Stimulated activated CD4-positive, alpha-beta T cell treated with anti-CD3 and anti-CD28 coated beads, TNF-alpha, amount 100 ng/mL, for 1 hour (primary cell): ENCODE measurements at places on chromosomes 16 and 17.

- DNase-seq = no peak
These were observed 6.7 kb upstream of the WFIKKN2 start for GRCh38 chr17:50828508-50829170.

DNA sequence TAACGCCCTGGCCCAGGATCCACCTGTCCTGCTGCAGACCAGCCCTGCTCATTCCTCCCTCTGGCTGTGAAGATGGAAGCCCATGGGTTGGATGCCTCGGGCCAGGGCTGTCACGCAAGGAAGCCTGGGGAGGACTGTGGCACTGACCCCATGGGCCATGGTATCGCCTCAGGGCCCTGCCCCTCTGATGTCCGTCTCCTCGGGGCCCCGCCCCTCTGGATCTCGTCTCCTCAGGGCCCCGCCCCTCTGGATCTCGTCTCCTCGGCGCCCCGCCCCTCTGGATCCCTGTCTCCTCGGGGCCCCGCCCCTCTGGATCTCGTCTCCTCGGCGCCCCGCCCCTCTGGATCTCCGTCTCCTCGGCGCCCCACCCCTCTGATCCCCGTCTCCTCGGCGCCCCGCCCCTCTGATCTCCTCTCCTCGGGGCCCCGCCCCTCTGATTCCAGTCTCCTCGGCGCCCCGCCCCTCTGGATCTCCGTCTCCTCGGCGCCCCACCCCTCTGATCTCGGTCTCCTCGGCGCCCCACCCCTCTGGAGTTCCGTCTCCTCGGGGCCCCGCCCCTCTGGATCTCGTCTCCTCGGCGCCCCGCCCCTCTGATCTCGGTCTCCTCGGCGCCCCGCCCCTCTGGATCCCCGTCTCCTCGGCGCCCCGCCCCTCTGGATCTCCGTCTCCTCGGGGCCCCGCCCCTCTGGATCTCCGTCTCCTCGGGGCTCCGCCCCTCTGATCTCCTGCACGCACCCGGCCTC, 24.0 kb downstream of the METRNL start:
- no peak for DNase-seq

GRCh38 chr16:23362460-23363317, 60.6 kb downstream of the SCNN1B start:
- no peak for DNase-seq

DNA sequence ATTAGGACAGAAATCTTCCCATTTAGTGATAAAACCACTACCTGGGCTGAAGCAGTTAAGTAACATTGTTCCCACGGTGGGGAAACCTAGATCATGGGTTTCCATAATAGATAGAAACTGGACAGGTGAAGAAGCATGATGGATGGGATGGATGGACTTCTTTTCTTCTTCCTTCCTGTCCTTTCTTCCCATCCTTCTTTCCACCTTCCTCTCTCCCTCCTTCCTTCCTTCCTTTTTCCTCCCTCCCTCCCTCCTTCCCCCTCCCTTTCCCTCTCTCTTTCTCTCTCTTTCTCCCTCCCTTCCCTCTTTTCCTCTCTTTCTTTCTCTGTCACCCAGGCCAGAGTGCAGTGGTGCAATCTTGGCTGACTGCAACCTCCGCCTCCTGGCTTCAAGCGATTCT, 3.1 kb downstream of the PSMC3IP start:
- no peak for DNase-seq

GRCh38 chr16:4053301-4053845, 62.9 kb downstream of the ADCY9 start:
- no peak for DNase-seq

- DNase-seq = no peak
These were observed 57.2 kb upstream of the GSG1L start for GRCh38 chr16:28120754-28121153.

GRCh38 chr16:66977341-66978113, 10.9 kb upstream of the CES4A start:
- peak; percentile 90 for DNase-seq

GRCh38 chr17:17900615-17901520, 64.1 kb upstream of the SREBF1 start:
- DNase-seq = no peak

DNA sequence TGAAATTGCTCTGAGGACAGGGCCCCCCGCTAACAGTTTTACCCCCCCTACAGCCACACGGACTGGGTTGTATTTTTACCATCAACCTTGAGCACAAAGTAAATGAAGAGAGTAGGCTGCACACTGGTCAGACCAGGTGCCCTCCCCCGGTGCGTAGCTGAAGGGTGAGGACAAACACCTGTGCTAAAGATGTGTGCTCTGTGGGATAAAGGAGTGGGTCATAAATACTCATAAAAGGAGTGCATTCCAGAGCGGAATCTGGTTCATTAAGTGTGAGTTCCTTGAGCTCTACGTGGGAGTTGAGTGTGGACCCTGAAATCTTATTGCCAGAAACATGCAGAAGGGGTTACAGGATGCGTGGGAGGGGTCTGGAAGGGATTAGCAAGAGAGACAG, 217.0 kb downstream of the CCDC182 start:
- no peak for DNase-seq

DNA sequence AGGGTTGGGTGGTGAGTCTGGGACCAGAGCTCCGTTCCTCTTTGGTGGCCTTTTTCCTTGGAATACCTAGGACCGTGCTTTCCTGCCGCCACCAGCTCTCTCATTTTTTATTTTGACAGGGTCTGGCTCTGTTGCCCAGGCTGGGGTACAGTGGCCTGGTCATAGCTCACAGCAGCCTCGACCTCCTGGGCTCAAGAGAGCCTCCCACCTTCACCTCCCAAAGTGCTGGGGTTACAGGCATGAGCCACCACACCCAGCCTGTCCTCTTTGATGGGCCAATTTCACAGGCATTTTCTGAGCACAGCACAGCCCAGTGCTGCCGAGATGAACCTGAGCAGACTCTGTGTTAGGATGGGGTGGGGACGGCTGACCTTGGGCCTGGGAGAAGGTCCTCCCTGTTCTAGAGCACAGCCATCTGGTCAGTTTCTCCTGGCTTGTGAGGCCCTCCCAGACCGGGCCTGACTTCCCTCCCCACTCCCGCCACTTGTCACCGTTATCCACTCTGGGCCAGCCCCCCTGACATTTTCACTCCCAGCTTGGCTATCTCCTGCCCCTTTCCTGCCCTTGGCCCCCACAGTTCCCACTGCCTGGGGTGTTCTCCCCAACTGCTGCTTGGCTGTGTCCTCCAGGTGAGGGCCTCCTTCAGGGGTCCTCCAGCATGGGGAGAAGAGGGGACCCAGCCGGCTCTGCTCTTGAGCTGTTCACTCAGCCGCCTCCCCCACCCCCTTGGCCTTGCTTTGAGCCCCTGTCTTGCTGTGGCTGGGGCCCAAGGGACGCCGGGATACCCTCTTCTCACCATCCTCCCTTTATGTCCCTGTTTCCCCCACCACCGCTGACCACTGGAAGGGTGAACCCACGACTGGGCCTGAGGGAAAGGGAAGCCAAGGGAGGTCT, 5.0 kb downstream of the ADCY7 start:
- no peak for DNase-seq

DNA sequence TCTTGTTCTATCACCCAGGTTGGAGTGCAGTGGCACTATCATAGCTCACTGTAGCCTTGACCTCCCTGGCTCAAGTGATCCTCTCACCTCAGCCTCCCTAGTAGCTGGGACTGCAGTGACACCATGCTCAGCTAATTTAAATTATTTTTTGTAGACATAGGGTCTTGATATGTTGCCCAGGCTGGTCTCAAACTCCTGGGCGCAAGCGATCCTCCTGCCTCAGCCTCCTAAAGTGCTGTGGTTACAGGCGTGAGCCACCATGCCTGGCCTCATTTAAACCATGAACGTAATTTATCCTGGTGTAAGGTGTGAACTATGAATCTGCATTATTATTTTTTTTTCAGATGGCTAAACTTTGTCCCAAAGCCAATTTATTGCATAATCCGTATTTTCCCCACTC, 37.3 kb downstream of the LAT start:
- DNase-seq = no peak

- no peak for DNase-seq
These were observed 31.0 kb downstream of the RND2 start for GRCh38 chr17:43056051-43056450.

GRCh38 chr17:6498356-6498755, 54.1 kb downstream of the PIMREG start:
- DNase-seq = no peak

- no peak for DNase-seq
These were observed 1.0 kb downstream of the TELO2 start for GRCh38 chr16:1494129-1494640.

GRCh38 chr16:88633684-88634140, 4.7 kb upstream of the IL17C start:
- DNase-seq = no peak

- no peak for DNase-seq
These were observed 27.4 kb downstream of the KIAA0513 start for GRCh38 chr16:85054948-85055492.

- DNase-seq = no peak
These were observed 4.7 kb downstream of the CORO7 start for GRCh38 chr16:4411684-4412083.

DNA sequence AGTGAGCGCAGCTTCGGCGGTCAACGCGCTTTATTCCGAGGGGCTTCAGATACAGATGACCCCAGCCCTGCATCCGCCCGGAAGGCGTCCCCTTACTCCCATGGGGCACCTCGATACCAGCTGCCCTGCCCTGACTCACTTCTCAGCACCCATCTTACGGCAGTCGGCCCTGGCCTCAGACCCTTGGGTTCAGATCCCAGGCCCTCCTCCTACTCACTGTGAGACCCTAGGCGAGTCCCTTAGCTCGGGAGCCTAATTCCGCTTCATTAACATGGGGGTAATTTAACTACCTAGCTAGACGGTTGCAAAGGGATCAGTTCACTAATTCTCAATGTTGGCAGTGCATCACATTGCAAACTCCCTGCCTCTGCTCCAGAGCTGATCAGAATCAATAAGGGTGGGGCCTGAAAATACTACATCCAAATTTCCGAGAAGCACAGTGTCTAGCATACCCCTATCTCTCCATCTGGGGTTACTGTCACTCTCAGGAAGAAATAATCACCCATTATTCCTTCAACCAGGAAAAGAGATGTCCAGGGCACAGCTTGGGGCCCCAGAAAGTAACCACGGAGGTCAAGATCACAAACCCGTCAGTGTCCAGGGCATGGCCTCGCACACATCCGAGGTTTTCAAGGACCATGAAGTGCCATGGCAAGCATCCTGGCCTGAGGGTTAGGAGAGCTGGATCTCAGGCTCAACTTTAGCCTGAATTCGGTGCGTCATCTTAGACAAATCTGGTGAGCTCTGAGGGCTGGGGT, 415 bp upstream of the FLOT2 start:
- no peak for DNase-seq

DNA sequence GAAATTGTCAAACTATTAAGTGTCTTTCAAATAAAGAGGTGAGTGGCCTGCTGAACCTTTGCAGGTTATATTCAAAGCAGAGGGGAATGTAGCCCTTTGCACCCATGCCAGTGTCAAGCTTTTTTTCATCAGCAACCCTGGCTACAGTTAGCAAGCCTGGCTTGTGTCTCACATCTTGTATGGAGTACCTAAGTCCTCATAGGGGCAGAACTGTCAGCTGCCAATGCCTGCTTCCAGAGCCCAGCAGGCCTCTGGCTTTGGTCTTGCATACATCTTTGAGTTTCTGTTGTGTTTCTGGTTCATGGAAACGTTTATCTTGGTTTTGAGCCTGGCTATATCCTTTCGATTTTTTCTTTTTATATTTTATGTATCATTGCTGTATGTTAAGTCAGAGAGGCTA, 26.8 kb downstream of the REXO5 start:
- DNase-seq = no peak

DNA sequence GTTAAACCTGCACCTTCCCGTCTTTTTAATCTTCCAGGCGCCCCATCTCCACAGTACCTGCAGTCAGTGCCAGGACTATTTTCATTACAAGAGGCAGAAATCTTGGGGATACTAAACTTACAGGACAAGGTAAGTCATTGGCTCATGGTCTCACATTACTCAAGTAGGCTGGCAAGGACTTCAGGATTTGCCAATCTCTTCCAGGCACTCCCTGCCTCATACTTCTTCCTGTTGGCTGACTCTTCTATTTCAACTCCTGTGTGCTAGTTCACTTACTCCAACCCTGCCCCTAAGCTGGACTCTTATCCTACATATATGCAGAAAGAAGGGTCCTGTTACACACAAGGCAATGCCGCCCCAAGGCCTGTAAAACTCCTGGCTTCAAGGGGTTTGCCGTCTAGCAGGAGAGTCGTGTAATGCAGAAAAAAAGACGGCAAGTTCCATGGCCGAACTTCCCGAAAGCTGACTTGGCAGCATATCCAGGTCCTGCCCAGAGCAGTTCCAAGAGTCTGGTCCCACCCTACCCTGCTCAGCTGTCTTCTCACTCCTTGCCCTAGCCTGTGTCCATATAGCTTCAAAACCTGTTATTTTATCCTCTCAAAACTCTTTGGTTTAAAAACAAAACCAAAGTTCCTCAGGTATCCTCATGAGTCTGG, 14.8 kb downstream of the ERN1 start:
- DNase-seq = no peak

- no peak for DNase-seq
These were observed 283.0 kb downstream of the MAF start for GRCh38 chr16:79317521-79317920.

GRCh38 chr17:82023447-82024241, 539 bp downstream of the LRRC45 start:
- no peak for DNase-seq

DNA sequence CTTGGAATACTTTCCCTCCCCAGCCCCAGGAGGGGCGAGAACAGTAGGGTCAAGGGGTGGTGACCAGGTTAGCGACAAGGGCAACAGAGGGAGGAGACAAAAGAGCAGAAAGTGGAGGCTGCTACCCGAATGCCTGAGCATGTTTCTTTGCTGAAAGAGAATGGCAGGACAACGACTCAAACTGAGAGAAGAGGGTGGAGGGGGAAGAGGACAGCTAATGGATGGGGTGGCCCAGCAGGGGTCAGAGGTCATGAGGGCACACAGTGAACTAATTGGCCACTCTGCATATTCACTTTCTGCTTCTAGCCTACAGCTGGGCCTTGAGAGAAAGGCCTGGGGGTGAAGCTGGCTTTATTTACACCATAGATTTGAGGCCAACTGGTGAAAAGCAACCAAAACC, 19.1 kb upstream of the DDX52 start:
- DNase-seq = no peak
